CD4-positive, alpha-beta T cell treated with Interleukin-6 at 100 ng/mL for 8 hours (primary cell): ENCODE measurements at places on chromosomes 5 and 9.

GRCh38 chr5:152144556-152144955, 219.9 kb upstream of the GLRA1 start:
- no peak for DNase-seq

DNA sequence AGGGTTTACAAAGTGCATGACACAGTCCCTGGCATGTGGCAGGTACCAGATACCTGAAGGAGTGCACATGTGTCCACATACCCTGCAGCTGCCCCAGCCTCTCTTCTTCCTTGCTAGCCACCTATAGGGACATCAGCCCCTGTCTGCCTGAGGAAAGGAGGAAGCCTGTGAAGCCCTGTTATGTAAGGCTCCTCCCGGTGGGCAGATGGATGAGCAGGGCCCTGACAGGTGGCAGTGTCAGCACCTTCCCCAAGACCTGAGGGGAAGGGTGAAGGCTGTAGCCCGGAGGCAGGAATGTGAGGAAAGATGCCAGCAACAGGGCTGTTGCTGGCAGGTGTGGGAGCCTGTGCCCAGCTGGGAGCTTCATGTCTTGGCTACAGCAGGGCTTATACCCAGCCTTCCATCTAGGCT, 21.7 kb downstream of the TCF7 start:
- DNase-seq = no peak

- DNase-seq = no peak
These were observed 659.9 kb downstream of the ISL1 start for GRCh38 chr5:52043137-52043536.

DNA sequence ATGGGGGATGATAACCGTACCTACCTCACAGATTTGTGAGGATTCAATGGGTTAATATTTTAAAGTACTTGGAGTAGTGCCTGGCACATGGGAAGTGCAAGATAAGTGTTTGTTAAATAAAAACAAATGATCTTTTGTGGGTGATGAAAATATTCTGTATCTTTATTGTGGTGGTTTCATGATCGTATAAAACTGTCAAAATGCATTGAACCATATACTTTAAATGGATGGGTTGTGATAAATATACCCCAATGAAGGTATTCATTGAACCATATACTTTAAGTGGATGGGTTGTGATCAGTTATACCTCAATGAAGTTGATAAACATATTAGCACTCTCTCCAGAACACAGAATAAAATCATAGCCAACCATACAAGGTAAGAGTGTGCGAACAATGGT, 234.5 kb downstream of the CRB2 start:
- DNase-seq = no peak

DNA sequence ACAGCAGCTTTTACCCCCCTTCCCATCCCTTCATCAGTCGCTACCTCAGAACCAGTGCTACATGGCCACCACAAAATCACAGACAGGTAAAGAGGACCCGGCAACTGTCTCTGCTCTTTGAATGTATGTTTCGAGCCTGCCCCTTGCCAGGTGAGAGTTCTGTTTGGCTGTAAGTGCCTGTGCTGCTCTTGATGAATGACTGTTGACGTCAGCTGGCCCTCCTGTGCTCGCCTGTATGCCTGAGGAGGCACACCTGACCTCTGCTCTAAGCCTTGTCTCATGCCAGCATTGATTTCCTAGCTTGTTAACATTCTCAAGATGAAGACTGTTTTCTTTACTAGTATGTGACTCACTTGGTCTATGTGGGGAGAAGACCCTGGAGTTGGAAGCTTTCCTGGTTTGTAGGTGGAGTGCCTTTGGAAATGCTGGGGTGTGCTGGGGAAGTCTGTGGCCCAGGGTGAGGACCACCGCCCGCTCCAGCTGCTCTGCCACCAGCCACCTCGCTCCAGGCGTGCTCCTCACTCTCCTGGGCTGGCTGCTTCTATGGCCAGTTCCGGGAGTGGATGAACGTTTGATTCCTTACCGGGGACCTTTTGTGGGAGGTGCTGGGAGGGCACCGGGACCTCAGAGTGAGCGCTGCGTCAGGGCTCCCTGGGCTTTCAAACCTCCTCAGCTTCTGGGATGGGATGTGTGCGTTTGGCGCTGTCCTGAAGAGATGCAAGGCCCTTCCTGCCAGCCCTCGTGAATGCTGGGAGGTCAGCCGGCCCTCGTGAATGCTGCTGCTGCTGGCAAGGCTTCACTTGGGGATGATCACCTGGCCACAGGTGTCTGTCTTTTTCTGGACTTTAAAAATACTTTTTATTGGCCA, 109.9 kb downstream of the EHMT1 start:
- DNase-seq = no peak

- no peak for DNase-seq
These were observed 176.6 kb downstream of the DMRTA1 start for GRCh38 chr9:22623236-22623635.

GRCh38 chr9:29555502-29555901, 1982.2 kb upstream of the C9orf72 start:
- no peak for DNase-seq

GRCh38 chr9:119435076-119435475, 65.8 kb upstream of the BRINP1 start:
- DNase-seq = no peak

- DNase-seq = no peak
These were observed 151.5 kb downstream of the ISOC1 start for GRCh38 chr5:129246088-129246487.

DNA sequence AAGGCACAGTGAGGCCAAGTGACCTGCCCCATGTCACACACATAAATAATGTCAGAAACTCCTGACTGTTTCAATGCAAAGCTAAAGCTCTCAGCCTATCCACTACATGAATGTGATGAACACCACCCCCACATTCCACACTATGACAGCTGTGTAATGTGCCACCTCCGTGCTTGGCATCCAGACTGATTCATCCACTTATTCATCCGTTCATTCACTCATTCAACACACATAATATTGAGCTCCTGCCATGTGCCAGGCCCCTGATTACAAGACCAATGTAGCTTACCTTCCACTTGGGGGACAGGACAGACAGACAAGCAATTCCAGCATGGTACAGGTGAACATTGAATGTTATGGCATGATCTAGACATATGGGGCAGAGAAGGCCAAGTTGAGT, 46.2 kb upstream of the FABP6 start:
- DNase-seq = no peak

DNA sequence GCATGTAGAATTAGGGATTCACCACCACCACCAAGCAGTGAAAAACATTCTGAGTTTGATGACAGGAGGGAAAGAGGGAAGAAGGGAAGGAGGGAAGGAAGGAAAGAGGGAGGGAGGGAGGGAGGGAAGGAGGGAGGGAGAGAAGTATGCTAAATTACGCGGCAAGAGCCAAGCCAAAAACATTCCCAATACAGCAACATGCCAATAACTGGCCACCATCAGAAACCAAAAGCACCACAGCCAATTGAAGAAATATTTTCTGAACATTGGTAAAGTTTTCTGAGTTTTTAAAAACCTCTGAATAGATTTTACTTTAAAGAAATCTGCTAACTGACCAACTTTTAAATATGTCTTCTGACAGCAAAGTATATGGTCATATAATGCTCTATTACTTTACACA, 36.0 kb downstream of the FNIP1 start:
- DNase-seq = no peak

DNA sequence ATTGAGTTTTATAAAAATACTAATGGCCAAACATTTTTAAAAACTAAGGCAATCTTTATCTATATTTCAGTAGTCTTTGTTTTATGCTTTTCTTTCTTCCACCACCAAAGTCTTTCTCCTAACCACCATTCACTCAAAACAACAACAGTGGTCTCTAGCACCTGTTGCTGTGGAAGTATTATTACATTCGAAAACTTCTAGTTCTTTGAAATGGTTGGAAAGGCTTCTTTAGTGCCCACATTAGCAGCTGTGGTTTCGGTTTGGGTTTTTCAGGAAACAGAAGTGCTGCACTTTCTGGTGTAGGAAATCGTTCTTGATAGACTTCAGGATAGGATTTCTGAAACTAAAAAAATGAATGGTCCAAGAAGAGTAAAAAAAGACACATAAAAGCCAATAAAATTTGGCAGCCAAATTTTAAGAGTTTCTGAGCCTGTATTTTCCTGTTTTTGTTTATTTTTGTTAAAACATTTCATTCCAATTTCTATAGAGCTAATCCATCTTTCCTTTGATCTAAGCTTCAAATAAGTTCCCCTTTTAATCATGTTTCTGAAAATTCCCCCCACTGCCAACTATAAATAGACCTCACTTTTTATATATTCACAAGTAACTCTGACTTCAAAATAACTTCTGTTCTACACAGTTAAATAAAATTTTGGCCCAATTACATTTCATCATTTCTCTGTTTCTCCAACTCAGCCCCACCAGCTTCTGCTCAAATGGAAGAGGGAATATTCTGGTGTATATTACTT, 102.2 kb downstream of the DEPDC1B start:
- no peak for DNase-seq

DNA sequence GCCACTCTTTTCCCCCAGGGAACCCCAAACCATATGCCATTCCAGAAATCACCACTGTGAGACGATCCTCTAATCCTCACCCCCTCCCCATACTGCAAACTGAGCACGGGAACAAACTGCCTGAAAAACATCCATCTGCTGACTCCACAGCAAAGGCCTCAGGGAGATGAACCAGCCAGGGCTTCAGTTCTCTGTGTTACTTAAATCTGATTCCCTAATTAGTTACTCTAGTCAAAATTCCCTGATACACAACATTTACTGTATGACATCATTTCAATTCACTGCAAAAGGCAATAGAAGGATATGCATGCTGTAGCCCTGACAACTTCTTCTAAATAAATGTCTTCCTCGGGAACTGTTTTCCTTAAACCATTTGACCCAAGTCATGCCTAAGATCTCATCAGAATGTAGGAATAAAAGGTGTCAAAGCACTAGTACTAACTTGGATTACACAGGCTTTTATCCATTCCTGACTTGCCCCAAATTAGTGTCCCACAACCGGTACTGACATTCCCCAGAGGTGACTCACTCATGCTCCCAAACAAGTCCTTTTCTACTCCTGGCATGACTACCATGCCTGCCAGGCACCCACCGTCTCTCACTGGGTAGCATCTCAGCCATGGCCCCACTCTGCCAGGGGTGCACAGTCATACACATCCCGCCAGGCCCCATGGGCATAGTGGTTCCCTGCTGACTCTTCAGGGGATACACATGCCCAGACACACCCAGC, 35.0 kb downstream of the MTX3 start:
- no peak for DNase-seq

DNA sequence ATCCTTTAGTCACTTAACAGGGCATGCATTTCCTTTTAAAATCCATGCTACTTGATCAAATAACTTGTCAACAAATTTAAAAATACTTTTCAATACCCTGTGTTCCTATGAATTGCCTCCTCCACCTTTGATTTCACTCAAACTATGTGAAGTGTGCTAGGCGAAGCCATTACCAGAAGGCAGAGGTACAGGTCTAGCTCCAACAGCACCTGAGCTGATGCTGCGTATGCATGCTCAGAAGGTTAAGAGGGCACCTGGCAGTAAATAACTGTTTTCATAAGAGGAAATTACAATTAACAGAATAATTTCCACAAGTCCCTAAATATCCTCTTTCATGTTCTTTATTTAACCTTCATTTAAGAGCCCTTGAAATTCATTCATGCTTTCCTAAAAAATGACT, 251.8 kb downstream of the EFNA5 start:
- DNase-seq = no peak

GRCh38 chr5:138660051-138660572, 84.9 kb upstream of the HSPA9 start:
- DNase-seq = no peak

DNA sequence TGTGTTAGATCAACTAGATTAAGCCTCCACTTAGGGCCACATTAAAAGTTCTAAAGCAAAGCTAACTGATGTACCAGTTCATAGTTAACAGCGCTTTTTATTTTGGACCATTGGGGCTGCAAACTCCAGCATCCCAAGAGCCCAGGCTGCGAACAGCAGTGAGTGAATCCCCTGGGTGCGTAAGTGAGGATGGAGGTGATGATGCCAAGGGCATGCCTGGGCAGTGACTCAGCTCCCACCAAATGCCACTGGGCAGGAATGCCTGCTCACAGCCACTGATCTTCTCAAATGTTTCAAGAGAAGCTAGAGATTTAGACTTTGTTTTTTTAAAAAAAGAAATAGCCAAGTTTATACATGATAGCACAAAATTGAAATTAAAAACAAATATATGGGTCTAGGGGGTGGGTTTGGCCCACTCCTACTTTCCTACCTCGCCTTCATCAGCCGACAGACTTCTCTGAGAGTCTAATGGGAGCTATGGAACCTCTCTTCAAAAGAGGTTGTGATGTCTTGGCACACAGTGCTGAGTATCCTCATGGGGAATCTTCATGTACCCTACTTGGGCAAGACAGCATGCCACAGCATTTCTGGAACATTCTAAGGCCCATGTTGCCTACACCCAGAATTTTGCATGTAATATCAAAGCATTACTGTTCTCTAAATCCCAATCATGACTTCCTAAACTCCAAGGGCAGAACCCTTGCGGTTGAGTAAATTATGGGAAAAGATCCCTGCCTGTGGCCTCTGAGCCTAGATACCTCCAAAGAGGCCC, 398.1 kb downstream of the EBF1 start:
- DNase-seq = no peak

DNA sequence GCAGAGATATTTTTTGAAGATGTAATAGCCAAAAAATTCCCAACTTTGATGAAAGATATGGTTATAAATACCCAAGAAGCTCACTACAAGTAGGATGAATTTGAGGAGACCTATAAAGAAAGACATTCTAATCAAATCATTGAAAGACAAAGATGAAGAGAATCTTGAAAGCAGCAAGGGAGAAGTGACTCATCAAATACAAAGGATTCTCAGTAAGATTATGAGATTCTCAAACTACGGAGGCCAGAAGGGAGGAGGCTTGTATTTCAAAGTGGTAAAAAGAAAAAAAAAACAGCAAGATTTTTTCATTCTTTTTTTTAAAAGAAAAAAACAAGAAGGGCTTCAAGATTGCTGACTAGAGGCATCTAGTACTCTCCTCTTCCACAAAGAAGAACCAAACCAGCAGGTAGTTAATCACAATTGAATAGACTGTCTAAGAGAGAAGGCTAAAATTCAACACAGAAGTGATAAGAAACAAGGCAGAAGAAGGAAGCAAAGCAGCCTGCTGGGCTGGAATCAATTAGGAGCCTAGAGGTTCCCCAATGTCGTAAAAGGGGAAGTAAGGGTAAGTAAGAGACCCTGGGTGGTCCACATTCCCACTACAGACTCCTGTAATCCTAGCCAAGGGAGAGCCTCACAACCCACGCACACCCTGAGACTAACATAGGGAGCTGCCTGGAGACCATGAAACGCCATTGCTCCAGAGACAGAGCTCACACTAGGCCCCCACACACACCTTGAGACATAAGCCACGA, 59.1 kb upstream of the NIPAL4 start:
- no peak for DNase-seq

DNA sequence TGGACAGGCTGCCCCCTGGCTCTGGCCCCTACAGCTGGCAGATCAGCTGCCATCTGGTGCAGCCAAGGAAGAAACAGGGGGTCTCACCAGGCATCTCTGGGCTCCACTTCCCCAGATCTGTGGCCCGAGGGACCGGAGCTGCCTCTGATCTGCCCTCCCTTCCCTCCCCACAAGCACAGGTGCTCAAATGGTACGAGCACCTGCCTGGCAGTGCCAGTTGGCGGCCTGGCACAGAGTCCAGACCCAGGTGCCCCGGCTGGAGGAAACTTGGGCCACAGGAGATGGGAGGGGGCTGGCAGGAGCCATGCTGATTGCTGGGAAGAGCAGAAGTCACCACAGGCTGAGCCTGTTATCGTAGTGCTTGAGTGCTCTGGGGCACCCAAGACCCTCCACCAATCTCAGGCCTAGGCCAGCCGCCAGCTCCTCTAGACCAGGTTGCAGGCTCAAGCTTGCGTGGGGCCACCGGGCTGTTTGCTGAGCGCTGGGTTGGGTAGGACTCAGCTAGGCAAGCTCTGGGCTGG, 5.0 kb upstream of the CAMK2A start:
- no peak for DNase-seq
